ENCODE measurements at places on chromosomes 5 and 9.

DNA sequence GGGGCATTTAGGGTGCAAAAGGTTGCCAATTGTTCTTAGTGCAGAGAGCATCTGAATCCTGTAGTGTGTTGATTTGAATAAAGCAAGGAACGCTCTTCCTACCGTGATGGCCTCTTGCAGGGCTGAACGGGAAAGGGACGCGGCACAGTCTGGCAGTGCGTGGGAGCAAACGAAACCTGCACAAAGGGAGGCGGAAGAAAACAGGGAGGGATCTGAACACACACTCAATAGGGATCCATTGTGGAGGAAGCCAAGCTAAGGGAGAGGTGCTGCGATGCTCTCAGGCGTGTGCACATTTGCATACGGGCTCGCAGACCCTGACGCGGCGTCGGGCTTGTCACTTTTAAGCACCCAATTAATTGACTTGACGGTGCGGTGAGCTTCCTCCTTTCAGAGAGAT, 414.0 kb upstream of the IRX1 start:
- no peak for DNase-seq

- peak; percentile 72 for DNase-seq
These were observed 6.0 kb downstream of the B4GALT1 start for GRCh38 chr9:33161011-33161588.

DNA sequence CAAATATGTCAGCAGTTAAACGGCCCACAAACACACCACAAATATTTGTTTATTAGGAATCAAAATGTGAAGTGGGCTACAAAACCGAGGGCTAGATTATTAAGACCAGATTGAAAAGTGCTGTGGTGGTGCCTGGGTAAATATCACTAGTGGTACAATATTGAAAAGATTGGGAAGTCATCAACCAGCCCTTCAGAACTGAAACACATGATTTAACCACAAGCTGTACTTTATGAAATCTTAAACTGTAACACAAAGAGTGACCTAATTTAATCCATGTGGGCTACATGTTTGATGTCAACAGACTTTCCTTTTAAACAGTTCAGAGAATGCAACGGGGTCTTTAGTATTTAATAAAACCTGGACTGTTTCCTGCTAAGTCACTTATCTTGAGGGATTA, 182.3 kb downstream of the SPATA31D1 start:
- no peak for DNase-seq

- peak; percentile 72 for DNase-seq
These were observed 1.3 kb downstream of the BARHL1 start for GRCh38 chr9:132583584-132584304.

DNA sequence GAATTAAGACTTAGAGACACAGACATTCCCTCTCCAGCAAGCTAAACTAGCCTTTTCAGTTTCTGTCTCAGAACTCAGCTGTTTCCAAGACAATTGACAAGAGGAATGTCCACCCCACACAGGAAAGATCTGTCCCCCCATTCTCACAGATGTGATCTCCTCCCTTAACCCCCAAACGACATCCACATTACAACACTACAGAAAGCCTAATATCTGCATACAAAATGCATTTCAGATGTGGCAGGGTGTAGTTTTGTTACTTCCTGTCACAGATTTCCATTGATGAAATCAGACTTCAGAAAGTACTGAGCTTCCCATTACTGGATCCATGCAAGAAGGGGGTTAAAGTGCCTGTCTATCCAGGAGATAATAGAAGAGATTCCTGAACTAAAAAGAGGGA, 2.9 kb upstream of the ARSI start:
- DNase-seq, result no peak

GRCh38 chr5:125501396-125501795, 755.0 kb upstream of the ZNF608 start:
- DNase-seq, result no peak

GRCh38 chr5:96616801-96617200, 45.4 kb upstream of the CAST start:
- DNase-seq, result no peak

DNA sequence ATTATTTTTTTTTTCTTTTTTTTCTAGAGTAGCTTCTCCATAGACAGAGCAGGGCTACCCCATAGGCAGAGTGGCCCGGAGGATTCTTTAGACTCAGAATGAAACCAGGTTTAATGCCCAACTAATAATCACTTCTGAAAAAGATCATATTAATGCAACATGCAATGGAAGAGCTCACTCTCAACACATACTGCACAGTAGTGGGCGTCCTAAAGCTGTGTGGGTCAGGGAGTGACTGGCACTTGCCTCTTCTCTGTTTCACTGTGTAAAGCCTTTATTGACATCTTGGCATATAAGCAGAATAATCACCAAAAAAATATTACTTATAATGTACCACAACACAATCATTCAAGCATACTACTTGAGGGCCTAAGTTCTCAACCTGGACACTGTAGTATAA, 11.1 kb downstream of the PWWP2A start:
- no peak for DNase-seq

GRCh38 chr9:72257814-72258213, 107.2 kb downstream of the ZFAND5 start:
- no peak for DNase-seq

GRCh38 chr9:91837981-91838731, 111.9 kb downstream of the ROR2 start:
- DNase-seq, result peak; percentile 37

GRCh38 chr5:43646992-43647391, 44.0 kb downstream of the NNT start:
- DNase-seq, result no peak

DNA sequence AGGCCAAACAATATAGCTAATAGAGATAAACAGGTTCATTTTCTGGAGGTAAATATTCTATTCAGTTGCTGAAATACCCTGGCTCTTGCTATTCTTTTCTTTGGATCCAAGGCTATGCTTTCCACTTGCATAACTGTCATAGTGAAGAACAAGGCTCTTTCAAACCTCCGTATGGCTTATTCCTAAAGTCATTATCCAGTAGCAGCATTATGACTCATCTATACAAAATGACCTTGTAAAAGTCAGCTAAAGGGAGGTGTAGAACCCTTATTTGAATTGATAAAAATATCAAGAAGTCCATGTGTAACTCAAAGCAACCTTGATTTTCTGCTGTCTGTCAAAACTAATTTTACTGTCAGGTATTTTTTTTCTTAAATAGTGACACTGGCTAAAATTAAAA, 447.8 kb downstream of the PLK2 start:
- no peak for DNase-seq

DNA sequence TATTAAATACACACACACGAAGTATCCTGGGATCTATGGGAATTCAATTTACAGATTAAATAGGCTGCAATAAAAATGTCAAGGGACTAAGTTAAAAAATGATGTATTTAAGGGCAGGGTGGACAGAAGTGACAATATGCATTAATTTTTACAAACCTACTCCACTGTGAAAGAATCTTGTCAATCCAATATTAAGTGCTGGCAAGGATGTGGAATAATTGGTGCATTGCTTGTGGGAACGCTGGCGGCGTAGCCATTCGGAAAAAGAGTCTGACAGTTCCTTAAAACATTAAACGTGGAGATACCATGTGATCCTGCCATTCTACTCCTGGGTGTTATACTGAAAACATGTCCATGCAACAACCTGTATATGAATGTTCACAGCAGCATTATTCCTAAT, 4.2 kb downstream of the CDC14B start:
- no peak for DNase-seq

- no peak for DNase-seq
These were observed 40.6 kb downstream of the EXOC3 start for GRCh38 chr5:483434-484140.

- no peak for DNase-seq
These were observed 602 bp downstream of the RPL37 start for GRCh38 chr5:40834391-40834848.

GRCh38 chr5:102010644-102011043, 285.4 kb downstream of the SLCO4C1 start:
- DNase-seq, result no peak

DNA sequence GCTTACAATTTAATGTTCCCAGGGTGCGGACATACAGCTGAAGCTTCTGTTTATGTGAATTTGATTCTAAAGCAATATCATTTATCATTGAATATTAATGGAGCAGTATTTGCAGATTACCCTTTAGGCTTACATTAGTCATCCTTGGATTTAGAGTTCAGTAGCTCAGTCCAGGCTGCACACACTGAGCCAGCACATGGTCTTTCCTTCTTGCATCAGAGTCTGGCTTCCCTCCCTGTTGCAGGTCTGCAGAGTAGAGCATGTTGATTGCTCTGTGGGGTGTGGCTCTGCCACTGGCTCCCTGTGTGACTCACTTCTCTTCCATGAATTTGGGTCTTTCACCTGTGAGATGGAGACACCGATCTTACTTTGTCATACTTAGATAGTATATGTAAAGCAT, 36.8 kb downstream of the NSG2 start:
- DNase-seq, result no peak

DNA sequence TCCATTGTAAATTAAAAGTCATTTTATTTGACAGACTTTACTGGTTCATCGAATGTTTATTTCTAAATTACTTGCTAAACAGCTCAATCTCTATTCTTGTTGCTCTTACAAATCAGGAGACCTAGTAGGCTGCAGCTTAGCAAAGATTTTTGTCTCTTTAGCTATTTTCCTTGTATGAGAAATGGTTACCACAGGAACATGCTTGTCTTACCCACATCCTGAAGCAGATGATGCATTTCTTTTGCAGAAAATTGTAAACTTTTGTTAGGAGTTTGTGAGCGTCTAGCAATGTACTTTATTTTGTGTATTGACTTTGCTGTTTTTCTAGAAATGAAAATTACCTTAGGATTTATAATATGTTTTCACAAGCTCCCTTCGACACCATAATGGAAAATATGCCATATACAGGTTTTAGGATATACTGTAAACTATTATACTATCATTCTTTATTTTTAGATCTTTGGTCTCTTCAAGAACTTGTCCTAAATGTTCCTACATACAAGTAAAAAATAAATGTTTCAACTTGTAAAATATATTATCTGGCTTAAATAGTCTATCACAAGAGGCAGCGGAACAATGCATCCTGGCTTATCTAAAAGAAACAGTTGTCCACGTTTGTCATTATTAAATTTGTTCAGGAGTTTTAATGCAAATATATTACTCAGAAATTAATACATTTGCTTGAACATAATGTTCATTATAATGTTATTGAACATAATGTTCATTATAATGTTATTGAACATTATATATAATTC, 54.1 kb downstream of the SPEF2 start:
- no peak for DNase-seq

- DNase-seq, result no peak
These were observed 159.5 kb downstream of the RAPGEF6 start for GRCh38 chr5:131475541-131475941.

DNA sequence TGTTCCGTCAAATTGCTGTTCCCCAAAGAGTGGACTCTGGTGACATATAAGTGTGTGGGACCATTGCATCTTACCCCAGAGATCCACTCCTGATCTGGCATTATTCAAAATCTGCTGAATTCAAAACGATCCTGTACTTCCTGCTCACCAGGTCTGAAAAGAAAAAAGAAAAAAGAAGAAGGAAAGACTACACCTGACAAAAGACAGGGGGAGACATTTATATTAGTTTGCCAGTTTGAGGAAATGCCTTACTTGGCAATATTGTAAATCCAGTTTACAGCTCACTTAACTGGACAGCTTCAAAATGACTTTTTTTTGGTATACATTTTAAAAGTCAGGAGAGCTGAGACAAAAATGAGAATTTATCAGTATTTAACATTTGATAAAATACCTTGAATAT, 15.0 kb upstream of the GRHPR start:
- DNase-seq, result no peak

DNA sequence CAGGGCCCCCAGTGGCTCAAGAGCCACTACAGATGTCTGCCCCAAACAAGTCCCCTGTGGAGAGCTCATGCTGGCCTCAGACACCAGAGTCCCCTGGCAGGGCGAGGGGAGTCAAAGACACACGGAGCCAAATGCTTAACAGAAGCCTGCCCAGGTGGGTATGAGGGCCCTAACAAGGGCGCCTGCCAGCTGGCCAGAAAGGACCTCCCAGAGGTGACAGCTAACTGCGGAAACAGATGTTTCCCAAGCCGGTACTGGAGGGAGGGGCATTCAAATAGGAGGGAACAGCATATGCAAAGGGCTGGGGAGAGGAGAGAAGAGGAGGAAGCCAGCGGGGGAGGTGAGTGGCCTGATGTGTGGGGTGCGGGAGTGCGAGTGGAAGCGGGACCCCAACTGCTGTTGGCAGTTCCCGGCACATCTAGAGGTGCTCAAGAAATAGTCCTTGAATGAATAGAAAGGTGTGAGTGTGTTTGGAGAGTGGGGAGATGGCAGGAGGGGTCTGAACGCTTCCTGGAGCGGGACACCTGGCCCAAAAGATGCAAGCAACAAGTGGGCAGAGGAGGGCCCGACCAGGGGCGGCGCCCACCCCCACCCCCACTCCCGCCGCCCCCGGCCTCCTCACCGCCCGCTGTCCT, 824 bp downstream of the MXD3 start:
- no peak for DNase-seq

GRCh38 chr5:106858616-106859015, 812.1 kb downstream of the EFNA5 start:
- DNase-seq, result no peak

GRCh38 chr5:148398698-148399121, 15.0 kb downstream of the FBXO38 start:
- DNase-seq, result no peak

DNA sequence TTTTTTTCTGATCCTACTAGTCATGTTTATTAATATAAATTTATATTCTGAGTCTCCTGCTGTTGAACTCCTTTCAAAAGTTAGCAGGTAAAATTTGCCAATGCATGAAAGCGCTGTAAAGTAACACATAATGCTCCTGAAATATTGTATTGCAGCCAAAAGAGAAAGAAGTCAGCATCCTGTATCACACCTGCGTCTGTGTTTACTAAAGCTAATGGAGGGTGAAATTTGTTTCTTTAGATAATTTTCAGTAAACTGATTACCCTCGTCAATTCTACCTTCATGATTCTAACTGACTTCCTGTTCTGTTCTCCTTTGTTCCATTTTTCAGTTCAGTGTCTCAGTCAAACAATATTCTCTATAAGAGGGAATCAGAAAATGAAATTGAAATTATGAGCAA, 415.4 kb downstream of the CDH9 start:
- DNase-seq, result no peak

GRCh38 chr9:77853716-77854115, 177.9 kb downstream of the GNAQ start:
- DNase-seq, result no peak

- no peak for DNase-seq
These were observed 73.3 kb downstream of the NNT start for GRCh38 chr5:43676083-43676840.

DNA sequence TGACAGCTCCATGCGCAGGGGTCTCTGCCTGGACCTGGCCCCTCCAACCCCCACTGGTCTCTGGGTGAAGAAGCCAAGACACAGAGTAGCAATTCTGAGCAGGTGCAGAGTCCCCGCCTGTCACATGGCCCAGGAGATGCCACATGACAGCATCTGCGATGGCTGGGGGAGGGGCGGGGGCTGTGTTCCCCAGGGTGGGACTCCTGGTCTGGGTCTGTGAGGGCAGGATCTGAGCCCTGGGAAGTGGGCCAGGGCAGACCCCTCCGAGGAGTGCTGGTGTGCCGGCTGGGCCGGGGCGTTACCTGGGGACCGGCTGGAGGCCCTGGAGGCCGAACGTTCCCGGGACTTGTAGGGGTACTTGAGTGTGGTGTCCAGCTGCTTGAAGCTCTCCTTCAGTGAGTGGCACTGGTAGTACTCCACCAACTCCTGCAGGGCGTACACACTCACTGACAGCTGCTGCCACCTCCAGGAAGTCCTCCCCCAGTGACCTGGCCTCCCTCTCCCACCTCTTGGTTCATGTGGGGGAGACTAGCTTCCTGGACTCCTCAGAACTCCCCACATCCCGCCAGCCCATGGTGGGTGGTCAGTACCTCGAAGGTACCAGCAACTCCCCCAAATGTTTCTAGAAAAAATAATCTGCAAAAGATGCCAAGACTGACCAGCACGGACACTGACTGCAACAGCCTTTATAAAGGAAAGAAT, 32.1 kb upstream of the SARDH start:
- DNase-seq, result no peak

All from H54 (cell line).